ENCODE measurements at places on chromosomes 3 and 15. TPM values are rescaled to one million over a fixed set of nuclear protein-coding genes. Genes with fewer than 3 reads are reported as not detected.

DNA sequence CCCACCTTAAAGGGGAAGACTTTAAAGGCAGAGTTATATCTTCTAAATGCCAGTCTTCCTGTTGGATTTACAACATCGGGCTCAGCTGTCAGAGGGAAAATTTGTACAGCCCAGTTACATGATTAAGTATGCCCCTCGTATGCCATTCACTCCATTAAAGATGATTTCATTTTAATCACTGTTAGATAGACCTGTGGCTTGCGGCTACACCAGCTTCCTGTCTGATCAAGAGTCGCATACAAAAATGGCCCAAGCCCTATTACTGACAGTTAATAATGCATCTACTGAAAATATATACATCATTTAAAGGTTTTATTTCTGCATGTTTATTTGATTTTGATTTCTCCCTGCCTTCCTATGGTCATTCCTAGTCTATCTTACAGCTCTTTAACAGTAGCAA is 7.1 kb downstream of the EIF4E3 start:
- peak; percentile 82 for DNase-seq

Gene CCR1
- total RNA-seq: 55.6 TPM

Gene TBCCD1
- total RNA-seq: 16.6 TPM

Gene MSL2
- 62.6 TPM for total RNA-seq

GRCh38 chr3:195257454-195258448 is 13.2 kb downstream of the XXYLT1 start:
- peak; percentile 39 for DNase-seq

DNA sequence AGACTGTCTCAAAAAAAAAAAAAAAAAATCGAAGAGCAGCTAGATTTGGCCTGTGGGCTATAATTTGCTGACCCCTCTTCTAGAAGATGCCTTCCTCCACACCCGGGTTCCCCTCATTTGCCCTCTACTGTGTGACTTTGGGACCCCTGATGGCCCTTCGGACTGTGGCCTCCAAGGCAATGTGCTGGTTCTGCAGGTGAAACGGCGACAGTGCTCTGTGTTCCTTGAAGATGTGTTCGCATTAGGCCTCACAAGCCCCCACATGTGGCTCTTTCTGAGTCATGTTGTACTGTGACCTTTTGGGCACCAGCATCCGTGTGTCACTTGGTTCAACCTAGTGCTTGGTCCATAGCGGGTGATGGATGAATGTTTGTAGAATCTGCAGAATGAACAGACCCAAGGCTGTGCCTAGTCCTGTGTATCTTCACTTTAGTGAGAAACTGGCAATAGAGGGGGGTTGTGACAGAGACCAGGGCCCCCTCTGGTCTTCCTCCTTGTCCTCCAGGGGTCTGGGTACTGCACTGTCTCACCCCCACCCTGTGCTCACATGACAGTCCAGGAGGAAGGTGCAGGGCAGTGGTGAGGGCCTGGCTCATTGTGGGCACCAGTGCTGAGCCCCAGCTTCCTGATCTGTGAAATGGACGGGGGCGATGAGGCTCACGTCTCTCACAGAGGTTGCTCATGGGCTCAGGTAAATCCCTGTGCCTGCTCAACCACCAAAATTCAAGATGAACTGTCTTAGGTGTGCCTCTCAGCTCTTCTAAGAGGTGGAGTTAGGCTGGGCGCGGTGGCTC is 22.7 kb downstream of the GOLGA6L2 start:
- DNase-seq: no peak

DNA sequence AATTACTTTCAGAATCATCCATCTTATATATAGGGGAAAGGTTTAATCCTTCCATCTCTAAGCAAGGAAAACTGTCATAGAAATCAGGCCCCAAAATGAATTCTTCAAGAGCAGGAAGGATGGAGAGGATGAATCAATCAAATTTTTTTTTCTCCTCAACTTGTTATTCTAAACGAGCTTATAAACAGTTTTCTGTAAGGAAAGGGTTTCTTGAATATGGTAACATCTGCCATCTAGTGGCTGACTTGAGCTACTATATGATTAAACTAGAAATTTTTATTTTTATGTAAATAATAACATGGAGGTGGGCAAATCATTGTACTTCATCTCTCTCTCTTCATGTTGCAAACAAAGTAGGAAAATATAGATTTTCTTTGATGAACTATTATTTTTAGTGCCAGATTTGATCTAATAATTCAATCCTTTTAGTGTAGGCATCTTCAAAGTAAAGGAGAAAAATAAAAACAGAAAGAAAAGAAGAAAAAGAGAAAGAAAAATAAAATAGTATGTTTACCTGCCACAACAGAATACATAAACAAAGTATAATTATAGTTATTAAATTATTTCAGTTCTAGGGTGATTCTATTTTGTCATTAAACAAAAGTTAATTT is 146.6 kb downstream of the SERPINI1 start:
- no peak for DNase-seq

DNA sequence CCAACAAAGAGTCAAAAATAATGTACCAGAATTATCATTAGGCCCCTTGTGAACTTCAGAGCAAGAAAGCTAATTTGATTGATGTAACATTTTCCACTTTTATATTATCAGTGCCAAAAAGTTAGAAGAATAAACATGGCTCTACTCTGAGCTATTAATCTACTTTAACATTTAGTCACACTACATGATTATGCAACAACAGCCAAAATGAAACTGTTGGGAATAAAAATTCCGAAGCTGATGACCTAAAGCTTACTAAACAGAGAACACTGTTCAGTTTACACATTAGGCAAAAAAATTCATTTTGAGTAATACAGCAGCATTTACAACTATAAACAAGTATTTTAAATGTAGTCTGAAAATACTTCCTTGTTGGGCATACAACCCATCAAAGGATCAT is 1134.1 kb downstream of the EPHA3 start:
- no peak for DNase-seq

Data from activated CD8-positive, alpha-beta memory T cell treated with anti-CD3 and anti-CD28 coated beads, Interleukin-2, amount 10 ng/mL, durations not matched to agents 7 days and 5 days (primary cell).